ENCODE measurements at places on chromosomes 7 and 10.

DNA sequence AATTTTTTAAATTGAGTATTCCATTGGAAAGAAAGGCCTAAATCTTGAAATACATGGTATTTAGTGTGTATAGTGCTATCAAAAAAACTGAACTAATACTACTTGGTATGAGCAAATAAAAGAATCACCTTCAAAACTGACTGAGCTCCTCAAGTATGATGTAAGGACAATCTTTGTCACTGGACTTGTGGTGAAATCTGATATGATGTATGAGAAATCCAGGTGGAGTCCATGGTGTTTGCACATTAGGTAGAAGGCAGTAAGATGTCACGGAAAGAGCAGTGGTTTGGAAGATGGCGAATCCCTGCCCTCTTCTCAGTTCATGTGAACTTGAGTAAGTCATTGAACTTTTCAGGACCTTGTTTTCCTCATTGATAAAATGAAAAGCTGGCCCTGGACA, 62.1 kb upstream of the COL1A2 start:
- DNase-seq = no peak

DNA sequence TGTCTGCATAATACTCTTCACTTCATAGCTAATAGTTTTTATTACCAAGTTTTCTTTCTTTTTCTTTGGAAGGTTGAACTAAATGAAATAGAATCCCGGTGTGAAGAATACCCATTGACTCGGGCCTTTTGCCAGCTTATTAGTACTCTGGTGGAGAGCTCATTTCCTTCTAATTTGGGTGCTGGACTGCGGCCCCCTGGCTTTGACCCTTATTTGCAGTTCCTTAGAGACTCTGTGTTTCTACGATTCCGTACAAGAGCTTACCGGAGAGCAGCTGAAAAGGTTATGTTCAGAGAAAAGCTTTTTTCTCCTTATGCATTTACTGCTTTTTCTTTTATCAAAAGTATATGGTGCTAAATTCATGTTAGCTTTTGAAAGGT, 40.2 kb downstream of the NUP205 start:
- DNase-seq = no peak

DNA sequence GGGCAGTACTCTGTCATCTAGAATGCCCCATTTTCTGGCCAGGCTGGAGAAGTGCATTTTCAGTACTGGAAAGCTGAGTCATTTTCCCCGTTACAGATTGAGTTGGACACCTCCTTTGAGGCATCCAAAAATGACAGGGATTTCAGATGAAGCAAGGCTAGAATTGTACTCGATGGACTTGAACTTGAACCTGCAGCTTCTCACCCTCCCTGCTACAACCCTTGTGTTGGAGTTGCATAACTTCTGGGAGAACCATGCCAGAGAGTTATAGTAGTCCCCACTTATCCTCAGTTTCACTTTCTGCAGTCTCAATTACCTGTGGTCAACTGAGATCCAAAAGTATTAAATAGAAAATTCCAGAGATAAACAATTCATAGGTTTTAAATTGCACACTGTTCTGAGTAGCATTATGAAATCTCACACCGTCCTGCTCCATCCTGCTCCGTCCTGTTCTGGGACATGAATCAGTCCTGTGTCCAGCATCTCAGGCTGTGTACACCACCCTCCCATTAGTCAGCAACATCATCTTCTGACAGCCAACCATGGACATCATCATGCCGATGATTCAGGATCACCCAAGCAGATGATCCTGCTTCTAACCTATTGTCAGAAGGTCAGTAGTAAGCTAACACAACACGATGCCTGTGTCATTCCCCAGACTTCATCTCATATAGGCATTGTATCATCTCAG, 363.7 kb downstream of the DPP6 start:
- no peak for DNase-seq

DNA sequence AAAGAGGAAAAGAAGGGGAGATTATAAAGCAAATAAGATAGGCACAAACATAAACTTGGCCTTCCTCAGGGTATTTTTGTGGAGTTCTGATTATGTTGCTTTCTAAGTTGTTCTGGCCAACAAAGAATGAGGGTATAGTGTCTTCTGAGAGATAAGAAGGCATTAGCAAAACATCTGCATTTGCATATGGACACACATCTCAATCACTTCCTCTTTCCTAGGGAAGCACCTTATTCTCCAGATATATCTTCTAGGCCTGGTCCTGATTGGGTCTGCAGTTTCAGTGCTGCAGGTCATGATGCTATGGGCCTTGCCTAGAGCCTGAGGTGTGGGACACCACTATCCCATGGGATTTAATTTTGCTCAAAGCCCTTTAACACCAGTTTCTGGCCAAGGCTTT, 308.8 kb upstream of the PHYHIPL start:
- DNase-seq = no peak

GRCh38 chr7:144408121-144408520, 4.6 kb upstream of the NOBOX start:
- no peak for DNase-seq

DNA sequence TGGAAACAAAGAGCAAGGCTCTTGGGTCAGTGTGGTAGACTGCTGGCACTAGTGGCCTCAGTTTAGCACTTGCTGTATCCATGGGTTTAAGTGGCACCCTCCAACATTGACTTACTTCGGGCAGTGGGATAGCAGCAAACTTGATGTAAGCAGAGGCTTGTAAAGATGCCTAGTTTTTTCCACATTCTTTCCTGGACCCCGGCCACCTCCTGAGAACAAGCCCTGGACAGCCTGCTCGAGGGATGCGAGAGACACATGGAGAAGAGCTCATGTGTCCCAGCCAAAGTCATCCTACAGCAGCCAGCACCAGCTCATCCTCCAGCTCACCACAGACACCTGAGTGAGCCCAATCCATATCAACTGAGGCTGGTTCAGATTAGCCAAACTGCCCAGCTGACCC, 142.7 kb upstream of the PCBD1 start:
- DNase-seq = no peak

DNA sequence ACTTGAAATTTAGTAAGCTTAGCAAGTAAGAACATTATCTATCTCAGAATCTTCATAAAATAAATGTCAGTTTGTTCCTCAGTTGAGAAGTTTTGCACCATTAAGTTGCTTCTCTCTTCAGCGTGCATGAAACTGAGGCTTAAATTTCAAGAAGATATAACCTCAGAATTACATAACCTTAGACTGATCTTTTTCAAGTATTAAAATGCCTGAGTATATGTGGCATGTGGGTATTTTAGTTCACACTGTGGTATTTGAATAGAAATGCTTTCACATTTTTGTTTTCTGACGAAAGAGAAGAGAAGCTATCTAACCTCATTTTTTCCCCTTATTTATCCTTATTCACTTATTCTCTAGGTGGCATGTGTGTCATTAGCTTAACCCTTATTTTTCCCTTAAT, 104.1 kb downstream of the PHF14 start:
- DNase-seq = no peak

DNA sequence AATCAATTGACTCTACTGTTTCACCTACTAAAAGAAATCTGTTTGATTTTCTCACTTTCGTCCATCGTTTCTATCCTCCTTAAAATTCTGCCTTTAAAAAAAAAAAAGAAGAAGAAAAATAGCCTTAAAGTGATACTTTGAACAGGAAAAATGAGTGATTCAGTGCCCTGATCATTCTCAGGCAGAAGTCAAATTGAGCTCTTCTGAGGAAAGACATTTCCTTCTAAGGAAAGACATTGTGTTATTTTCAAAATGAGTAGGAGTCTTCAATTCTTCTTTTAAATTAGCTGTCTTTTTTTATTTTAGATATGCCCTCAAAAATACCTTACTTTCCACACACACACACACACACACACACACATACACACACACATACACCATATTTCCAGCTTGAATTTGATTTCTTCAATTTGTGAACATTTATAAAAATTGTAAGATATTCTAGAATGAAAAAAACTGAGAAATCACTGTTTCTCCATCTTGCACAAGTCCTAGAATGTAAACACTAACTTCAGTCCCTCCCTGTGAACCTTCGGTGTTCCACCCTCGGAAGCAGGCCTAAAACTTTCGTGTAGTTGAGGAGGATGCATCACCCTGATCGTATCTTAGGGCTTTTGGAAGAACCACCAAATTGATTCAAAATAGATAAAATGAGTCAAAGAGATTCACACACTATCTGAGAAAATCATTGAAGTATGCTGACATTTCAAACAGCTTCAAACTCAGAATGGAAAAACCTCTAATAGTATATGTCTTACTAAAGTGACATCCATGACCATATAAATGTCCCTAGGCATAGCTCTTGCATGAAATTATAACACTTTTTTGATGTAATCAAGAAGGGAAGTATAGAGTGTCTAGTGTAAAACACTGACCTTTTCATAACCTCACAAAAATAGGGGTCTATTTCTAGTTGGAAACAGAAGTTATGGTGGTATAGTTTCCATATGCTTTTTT, 270.8 kb downstream of the GATA3 start:
- DNase-seq = no peak

- DNase-seq = no peak
Observed at GRCh38 chr7:131564640-131565039, 8.2 kb upstream of the PODXL start.

- no peak for DNase-seq
Observed at GRCh38 chr7:10924370-10924769, 49.3 kb upstream of the PHF14 start.

- DNase-seq = no peak
Observed at GRCh38 chr10:122450353-122450990, 4.0 kb upstream of the ARMS2 start.

GRCh38 chr7:104059103-104059502, 69.6 kb upstream of the RELN start:
- DNase-seq = no peak

DNA sequence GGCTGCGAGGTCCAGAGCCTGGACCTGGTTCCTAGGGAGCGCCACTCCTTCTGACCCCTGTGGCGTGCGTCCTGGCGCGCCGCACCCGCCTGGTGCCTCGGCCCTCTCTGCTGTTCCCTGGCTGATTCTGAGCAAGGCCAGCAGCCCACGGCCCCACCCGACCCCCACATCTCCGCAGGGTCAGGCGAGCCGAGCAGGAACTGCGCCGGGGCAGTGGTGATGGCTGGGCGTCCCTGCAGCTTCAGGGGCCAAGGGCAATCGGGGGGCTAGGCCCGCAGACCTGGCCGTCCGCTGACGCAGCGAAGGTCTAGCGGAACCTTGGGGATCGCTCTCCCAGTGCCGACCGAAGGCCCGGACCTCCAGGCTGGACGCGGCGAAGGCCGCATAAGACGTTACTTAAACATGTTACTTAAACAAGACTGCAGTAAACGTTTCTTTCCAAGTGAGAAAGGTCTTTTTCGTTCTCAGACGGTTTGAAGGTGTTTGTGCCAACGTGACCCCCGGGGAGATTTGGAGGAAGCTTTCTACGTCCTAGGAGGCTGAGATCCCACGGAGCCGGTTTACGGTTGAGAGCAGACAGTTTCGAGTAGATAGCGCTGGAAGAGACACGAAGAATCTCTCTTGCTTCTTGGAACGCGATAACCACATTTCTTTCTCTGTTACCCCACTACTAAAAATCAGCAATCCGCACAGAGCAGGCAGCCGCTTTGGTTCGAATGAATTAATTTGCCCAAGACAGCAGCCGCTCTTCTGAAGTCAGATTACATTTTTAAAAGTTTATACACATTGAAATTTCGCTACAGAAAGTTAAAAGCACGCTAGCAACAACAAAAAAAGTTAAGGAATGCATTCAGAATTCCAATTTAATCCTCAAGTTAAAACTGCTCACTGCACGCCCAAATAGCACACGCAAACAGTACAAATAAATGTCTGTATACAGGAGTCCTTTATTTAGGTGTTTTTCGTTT, 4.9 kb upstream of the NKX2-3 start:
- no peak for DNase-seq

- no peak for DNase-seq
Observed at GRCh38 chr10:14003517-14004184, 327.1 kb downstream of the FRMD4A start.

GRCh38 chr7:158854681-158855081, 1.7 kb upstream of the DYNC2I1 start:
- DNase-seq = no peak

DNA sequence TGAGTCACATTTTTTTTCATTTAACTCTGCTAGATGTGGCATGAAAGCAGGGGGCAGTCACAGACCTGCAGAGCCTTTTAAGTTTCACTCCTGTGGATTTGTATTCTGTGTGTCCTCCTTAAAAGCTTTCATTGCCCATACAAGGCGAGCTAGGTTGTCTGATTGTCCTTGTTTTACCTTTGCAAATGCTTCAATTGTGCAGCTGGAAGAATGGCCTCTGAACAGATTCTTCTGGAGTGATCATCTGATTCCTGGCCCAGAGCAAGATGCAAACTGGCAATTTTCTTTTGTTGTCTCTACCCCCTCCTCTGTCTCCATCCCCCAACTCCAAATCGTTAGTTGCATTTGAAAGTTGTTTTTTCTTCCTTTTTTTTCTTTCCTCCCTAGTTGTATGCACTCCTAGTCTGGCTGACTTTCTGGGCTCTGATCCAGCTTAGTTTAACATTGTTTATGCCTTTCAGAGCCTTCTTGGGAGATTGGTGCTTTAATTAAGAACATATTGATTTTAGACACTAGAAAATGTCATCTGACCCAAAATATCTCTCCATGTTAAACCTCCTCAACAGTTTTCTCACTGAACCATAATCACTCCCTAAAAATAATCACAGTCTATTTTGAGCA, 150.2 kb downstream of the REEP3 start:
- DNase-seq = no peak

DNA sequence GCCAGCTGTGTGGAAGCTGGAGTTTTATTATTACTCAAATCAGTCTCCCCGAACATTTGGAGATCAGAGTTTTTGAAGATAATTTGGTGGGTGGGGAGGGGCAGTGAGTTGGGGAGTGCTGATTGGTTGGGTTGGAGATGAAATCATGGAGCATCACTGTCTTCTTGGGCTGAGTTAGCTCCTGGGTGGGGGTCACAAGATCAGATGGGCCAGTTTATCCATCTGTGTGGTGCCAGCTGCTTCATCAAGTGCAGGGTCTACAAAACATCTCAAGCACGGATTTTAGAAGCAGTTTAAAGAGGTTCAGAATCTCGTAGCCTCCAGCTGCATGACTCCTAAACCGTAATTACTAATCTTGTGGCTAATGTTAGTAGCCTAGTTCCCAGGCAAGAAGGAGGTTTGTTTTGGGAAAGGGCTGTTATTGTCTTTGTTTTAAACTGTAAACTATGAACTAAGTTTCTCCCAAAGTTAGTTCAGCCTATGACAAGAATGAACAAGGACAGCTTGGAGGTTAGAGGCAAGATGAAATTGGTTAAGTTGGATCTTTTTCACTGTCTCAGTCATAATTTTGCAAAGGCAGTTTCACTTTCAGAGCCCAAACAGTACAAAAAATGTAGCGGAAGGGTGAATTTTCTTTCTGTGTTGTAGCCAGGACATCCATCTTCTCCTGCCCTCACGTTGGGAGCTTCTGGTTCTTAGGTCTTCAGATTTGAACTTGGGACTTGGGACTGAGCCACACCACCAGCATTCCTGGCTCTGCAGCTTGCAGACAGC, 43.1 kb downstream of the KLF6 start:
- DNase-seq = no peak

Measured in stimulated activated CD8-positive, alpha-beta memory T cell treated with anti-CD3 and anti-CD28 coated beads, Interleukin-7, amount 100 ng/mL, for 1 hour (primary cell).